ENCODE measurements at places on chromosomes 6 and 20. TPM values are rescaled to one million over a fixed set of nuclear protein-coding genes. Genes with fewer than 3 reads are reported as not detected.

The AGER gene
- total RNA-seq: 23.5 TPM

The STX11 gene
- 16.0 TPM for total RNA-seq

The TREML1 gene
- total RNA-seq: not detected

The CTAGE9 gene
- not detected for total RNA-seq

The BIRC7 gene
- total RNA-seq: not detected

The ARFGEF3 gene
- 0.71 TPM for total RNA-seq

The CYP21A2 gene
- total RNA-seq: 0.24 TPM

Measured in activated CD4-positive, alpha-beta memory T cell treated with anti-CD3 and anti-CD28 coated beads for 36 hours (primary cell).